ENCODE measurements at places on chromosomes 3 and 15.

DNA sequence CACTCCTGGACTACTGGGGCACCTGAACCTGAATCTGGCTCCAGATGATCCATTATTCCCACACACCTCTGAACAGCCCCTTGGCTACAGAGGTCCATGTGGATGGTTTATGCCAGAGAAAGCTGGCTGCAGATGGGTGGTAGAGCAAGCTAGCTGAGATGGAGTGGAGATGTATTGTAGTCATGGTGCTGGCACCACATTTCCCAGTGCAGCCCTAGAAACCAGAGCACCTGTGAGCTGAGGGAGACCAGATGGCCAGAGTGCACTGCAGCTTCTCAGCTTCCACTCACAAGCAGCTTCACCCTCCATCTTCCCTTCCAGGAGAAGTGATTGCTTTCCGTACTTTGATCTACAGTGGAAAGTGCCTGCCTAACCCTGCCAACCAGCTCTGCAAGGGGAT lies 29.9 kb downstream of the RBP1 start:
- DNase-seq = no peak

DNA sequence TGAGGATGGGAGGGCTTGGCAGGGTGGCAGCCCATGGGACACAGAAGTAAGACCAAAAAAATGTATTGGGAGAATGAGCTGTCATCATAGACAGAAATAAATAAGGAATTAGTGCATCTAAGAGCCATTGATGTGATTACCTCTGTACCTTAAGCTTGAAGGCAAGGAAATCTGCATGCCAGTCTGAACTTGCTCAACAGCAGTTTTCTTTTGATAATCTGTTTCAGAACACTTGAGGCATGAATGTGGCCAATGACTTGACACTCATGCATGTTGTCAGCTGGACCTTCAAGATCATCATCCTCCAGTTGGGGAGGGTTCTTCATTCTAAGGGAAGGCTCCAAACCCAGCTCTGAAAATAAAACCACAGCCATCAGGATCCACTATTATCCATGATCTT lies 148.5 kb downstream of the DCLK3 start:
- no peak for DNase-seq

DNA sequence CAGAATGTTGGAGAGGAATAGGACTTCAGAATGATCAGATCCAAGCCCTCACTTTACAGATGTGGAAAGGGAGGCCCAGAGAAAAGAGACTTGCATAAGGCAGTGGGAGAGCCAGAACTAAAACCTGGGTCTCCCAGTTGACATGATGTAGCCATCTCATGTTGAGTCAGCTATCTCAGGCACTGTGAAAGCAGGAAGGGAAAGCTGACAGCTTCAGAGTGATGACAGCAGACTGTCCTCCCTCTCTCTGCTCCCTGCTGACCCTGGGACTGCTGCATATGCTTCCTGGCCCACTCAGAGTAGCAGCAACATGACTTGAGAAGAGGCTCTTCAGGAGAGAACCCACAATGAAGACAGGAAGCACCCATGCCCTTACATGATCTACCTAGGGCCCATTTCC lies 14.7 kb downstream of the FHIT start:
- DNase-seq = no peak

- no peak for DNase-seq
Measured at GRCh38 chr3:36562945-36563344, 182.6 kb downstream of the STAC start.

GRCh38 chr3:150074277-150074676 lies 103.6 kb upstream of the PFN2 start:
- DNase-seq = no peak

DNA sequence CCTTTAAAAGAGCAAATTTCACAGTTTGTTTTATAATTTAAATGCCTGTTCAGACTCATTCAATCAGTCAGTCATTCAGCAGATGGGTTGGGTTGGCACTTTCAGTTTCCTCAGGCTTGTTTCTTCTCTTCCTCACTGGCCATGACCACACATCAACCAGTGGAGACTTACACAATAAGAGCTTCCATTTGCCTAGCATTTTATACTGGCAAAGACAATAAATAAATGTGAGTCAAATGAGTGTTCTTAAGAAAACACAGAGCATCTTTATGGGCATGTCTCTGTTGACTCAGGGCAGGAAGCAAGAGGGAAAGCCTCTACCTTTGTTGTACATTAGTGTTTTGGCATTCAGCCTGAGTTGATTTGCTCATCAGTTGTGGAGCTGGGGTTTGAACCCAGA lies 122.6 kb downstream of the EPHB1 start:
- no peak for DNase-seq

DNA sequence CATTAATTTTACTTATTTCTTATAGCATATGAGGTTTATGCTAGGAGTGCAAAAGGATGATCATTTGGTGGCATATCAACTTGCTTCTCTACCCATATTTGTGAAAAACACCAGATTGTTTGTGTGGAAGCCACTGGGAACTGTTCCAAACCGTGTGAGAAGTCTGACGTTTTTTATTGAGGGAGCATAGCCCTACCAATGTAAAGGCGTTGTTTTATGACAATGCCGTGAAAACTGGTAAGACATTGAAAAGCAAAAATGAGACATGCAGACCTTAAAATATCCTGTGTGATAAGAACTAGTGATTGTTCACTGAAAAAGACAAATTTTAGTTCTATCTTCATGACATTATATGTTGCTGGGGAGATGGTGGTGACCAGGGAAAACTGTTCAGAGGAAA lies 87.8 kb downstream of the CHL1 start:
- DNase-seq = no peak

DNA sequence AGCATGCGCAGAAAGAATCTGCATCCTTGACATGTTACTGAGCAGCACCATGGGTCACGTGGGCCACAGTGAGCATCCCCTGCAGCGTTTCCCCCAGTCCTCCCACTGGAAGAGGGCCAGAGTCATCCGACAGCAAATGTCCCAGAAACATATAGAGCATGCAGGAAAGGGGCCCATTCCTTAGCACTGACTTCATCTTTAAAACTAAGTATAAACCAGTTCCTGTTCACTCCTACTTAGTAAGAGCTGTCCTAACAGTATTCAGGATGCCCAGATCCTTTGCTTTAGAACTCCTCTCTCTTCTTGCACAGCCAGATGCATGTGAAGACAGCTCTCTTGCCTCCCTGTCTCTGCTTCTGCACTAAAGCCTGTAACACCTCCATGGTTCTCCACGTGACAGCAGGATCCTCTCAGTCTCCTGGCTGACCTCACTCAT lies 79.3 kb upstream of the OXTR start:
- no peak for DNase-seq

GRCh38 chr15:72784456-72784876 lies 908 bp upstream of the ADPGK start:
- DNase-seq = no peak
